ENCODE measurements at places on chromosomes 2 and 18.

DNA sequence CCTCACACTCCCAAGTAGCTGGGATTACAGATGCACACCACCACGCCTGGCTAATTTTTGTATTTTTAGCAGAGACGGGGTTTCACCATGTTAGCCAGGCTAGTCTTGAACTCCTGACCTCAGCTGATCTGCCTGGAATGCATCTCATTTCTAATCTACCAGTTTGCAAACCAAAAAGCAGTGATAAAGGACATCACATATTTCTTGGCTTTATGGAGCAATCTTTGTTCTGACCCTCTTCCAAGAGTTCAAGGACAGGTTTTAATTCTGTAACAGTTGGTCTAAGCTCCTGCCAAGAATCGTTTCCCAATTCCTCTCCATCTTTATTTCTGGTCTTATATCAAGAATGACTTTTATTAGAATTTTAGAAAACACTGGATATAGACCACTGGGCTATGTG is 67.7 kb downstream of the SLC40A1 start:
- no peak for DNase-seq

- no peak for DNase-seq
Measured at GRCh38 chr2:68974946-68975665, 670 bp downstream of the GKN1 start.

- DNase-seq = peak; percentile 32
Measured at GRCh38 chr2:71613403-71613952, 160.1 kb downstream of the DYSF start.

DNA sequence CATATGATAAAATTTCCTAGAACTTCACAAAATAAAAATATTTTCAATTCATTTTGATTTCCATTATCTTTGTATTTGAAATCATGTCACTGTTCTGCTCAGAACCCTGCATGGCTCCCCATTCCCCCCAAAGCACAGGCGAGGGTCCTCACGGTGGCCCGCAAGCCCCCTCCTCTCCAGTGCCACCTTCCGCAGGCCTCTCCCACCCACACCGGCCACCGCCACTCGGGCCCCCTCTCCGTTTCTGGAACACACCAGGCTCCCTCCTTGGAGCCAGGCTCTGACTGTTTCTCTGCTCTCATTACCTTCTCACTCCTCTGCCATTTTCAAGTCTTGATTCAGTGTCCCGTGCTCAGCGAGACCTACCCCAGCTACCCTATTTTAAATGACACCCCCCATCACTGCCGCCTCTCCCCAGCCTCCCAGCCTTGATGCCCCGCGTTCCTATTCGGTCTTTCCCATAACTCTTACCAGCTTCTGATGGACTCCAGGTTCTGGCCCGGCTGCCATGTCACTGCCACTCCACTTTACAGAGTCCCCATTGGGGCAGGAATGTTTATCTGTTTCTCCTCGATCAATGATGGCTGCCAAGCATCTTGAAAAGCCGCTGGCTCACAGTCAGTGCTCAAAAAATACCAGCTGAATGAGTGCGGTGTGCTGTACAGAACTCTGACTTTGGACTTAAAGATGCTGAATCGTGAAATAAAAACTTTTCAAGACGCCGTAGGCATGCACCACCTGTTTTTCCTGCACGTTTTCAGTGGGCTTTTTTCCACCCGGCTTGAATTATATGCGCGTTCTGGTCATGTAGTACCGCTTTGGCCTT is 201.0 kb downstream of the GBX2 start:
- peak; percentile 37 for DNase-seq

DNA sequence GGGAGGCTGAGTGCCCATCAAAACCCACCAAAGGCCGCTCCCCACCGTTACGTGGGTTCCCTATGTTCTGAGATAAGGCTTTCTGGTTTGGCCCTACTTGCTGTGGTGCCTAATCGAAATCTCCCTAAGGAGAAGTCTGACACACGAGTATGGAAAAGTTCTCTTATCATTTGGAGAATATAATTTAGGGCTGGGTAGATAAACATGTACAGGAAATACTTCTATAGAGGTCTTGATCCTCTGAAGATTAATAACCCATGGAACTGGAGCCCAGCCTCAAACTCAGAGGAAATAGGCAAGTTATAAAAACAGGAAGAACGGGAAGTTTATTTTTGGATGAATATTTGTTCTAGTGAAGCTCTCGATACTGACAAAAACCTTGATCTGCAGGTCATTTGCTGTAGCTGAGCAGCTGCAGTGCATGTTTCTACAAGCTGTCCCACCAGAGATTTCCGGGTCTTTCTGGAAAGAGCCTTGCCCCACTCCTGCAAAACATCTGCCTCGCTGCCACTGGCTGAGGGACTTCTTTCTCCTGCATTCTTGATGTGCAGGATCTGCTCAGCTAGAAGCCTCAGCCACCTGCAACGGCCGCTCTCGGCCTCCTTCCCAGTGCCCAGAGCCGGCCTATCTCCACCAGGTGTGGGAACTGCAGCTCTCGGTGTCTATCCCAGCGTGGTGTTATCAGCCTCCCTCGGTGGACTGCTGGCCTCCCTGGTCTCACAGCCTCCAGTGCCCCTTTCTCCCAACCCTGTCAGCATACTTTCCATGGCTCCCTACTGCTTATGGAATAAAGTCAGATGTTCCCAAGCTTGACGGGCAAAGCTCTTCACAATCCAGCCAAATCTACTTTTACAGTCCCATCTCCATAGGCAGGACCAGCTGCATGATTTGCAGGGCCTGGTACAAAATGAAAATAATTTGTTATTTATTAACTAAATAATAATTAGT is 48.6 kb downstream of the SPRED2 start:
- DNase-seq = no peak

DNA sequence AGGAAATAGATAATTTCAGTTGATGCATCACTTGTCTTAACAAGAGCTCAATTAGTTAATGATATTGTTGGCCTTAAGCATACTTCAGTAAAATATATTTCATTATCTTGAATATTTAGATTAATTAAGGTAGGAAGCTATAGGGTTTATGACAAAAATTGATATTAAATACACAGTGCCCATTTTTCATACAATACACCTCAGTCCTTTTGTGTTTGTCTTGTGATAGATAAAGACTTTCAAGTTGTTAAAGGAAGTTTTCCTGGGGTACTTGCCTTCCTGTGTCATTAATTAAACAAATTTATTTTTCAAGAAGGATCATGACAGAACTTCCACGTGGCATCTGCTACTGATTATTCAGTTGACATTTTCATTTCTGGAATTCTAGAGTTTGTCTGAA is 420.5 kb downstream of the MTX2 start:
- DNase-seq = no peak

DNA sequence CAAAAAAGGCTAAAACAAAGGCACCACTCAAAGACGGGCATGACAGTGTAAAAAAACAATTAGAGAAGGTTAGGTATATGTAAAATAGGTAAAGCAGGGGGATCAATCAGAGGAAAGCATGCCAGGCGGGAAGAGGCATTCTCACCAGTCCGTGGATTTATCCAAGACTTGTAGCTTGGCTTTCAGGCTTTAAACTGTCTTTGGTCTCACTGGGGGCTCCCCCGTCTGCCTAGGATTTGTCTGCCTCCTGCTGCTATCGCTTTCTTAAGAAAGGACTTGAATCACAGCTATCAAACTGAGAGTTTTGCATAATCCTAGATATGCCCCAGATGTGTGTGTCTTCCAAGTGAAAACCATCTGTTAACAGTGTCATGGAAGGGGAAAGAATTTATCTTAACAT is 11.1 kb upstream of the GORASP2 start:
- no peak for DNase-seq
